RKO (cell line): ENCODE measurements at places on chromosomes 16 and 17.

DNA sequence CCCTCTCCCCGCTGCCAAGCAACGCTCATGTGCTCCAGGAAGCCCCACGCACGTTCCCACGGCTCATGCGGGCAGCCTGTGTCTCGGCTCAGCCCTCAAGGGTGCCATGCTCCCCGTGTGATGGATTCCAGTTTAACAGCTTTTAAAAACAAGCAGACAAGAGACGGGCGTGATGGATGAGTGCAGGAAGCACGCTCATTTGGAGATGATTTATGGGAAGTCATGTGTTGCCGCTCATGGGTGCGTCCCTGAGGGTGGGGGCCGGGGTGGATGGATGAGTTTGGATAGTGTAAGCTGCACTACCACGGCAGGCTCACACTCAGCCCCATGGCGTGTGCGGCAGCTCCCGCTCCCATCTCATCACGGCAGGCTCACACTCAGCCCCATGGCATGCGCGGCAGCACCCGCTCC, 132.8 kb downstream of the RBFOX3 start:
- DNase-seq, result no peak

DNA sequence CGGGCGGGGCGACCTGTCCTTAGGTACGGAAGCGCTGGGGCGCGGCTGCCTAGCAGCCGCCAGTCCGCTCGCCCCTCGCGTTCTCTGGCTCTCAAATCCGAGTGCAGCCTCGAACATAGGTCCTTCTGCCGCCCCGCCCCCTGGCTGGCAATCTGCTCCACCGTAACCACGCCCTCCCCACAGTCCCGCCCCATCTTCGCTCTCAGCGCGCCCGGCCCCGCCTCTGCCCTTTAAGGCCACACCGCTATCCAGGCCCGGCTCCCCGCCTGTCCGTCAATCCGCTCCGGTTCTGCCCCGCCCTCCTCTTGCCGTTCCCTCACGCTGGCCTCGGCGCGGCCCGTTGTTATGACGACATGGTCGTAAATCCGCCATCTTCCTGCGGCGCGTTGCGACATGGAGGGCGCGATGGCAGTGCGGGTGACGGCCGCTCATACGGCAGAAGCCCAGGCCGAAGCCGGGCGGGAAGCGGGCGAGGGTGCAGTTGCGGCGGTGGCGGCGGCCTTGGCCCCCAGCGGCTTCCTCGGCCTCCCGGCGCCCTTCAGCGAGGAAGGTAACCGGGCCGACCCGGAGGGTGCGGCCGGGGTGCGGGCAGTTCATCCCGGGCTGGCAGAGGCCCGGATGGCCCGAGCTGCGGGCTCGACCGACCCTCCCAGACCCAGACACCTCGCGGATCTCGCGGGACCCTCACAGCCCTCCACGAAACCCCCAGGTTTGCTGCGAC, at the start of gene E4F1:
Gene E4F1 (plus strand): TSS at position 371 of the 721 bp plus-strand sequence. CDS start 23 bp downstream, at position 394.
- peak; percentile 99 for DNase-seq

- no peak for DNase-seq
Observed at GRCh38 chr17:6162892-6163291, 92.7 kb downstream of the WSCD1 start.

DNA sequence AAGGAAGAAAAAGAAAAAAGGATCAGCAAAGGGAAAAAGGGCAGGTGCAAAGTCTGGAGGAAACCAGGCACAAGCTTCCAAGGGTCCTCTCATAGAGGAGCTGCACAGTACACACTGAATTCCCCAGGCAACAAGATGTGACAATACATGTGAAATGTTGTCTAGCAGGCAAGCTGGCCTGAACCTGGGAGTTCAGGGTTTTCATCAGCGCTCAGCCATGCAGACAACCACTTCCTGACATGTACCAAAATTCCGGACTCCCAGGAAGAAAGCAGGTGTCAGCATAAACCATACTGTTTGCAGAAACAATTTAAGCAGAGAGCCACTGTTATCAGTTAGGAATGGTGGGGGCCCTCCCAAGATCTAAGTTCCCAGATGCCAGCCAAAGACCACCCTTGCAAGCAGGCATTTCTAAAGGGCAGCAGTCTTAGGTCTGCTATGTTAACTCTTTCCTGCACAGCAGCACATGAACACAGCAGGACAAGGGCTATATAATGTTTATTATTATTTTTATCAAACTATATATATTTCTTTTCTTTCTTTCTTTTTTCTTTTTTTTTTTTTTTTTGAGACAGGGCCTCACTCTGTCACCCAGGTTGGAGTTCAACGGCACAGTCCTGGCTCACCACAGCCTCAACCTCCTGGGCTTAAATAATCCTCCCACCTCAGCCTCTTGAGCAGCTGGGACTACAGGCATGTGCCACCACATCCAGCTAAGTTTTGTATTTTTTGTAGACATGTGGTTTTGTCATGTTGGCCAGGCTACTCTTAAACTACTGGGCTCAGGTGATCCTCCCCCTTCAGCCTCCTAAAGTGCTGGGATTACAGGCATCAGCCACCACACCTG, 10.1 kb downstream of the TK2 start:
- no peak for DNase-seq

- no peak for DNase-seq
Observed at GRCh38 chr17:28145348-28145747, 102.9 kb downstream of the NLK start.

GRCh38 chr16:75059411-75059810, 57.2 kb downstream of the LDHD start:
- DNase-seq, result no peak

DNA sequence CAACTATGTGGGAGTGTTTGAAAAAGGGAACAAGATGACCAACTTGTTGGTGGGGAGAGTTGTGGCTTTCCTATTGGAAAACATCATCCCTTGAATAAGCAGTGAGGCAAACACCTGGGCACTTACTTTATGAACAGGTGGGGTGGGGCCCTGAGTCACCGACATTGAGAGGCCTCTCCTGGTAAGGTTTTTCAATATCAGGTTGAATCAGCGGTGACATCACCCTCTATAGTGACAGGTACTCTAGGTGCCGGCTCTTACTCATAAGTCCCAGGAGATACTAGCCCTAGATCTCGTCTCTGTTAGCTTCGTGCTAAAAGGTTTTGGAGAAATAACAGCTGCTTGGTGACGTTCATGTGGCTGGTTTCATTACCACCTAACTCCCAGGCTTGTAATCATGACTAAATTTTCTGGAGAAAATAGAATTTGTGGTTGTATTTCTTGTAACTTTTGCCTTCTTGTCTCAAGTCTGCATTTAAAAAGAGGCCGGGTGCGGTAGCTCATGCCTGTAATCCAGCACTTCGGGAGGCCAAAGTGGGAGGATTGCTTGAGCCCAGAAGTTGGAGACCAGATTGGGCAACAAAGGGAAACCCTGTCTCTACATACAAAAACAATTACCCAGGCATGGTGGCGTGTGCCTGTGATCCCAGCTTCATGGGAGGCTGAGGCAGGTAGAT, 19.3 kb downstream of the CDH1 start:
- no peak for DNase-seq

GRCh38 chr16:27436921-27437650, 35.1 kb downstream of the IL21R start:
- DNase-seq, result no peak

GRCh38 chr17:79285973-79286372, 211.3 kb downstream of the ENGASE start:
- no peak for DNase-seq

DNA sequence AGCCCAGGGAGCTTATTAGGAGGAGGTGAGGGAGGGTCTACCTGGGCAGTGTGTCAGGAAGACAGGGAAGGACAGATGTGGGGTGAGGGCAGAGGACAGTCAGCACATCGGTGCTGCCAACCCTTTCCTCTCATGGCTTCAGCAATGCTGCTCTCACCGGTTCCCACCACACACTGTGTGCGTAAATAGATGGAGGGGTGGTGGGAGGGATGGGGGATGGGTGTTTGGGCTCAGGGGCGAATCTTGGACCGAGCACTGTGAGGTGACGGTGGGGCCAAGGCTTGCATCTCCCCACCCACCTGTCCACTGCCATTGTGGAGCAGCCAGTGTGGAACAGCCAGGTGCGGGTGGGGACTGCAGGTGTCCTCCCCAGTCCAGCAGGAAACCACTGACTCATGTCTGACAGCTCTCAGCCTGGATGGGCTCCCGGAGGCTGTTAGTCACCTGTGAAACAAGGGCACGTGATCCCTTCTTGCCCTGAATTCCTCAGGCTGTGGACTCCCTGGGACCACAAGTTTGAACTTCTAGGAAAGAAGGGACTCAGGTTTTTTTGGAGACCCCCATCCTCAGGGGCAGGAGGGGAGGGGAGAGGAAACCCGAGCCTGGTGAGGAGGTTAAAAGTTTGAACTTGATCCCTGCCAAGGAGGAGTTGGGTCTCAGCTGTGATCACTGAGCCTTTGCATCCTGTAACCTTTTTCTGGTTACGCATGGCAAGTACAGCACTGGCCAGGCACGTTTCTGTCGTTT, 42.7 kb upstream of the SMPD3 start:
- DNase-seq, result peak; percentile 63

DNA sequence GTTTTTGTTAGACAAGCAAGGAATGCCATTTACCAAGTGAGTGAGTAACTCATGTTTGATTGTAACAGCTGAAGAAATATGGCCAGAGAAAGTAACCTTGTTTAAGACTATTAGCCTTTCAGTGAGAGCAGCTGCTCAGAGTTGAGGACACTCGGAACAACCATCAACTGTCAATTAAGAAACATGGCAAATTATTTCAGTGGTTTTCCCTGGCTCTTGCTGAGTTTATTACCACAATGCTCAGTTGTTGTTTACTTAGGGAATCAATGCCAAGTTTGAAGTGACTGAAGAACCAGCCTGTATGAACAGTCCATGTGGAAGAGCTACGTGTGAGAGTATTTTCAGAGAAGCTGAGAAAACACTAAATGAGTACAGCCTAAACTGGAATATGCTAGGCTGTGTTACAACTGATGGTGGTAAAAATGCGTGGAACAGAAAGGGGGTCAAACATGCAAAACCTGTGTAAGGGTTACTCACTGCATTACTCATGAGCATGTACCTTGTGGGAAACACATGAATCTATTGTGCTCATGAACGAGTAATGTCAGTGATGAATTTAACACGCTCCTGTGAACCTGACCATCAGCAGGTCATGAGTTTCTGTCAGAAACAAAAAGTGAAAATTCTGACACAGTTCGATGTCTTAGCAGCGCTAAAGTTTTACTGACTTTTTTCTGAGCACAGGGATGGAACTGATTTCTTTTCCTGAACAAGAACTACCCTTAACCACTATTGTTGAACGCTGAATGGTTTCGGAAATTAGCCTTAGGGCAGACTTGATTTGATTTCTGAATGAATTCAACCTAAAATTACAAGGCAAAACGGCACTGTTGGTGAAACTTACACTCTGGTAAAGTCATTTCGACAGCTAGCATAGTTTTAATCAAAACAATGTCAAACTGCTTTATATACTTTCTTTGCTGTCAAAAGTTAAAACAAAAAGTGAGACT, 33.5 kb downstream of the GNA13 start:
- DNase-seq, result peak; percentile 47

- peak; percentile 54 for DNase-seq
Observed at GRCh38 chr16:89909777-89910716, 8.6 kb upstream of the MC1R start.

GRCh38 chr17:47695429-47696376, 1.7 kb downstream of the TBKBP1 start:
- DNase-seq, result no peak

DNA sequence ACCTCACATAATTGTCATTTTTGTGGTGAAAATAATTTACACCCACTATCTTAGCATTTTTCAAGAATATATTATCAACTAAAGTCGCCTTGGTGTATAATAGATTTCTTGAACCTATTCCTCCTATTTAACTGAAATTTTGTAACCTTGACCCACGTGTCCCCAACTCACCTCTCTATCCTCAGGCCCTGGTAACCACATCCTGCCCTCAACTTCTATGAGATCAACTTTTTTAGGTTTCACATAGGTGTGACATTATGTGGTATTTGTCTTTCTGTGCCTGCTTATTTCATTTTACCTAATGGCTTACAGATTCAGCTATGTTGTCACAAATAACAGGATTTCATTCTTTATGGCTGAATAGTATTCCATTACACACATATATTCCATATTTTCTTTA, 73.0 kb upstream of the CNTNAP4 start:
- DNase-seq, result no peak

GRCh38 chr17:76506408-76507345, 5.5 kb upstream of the RHBDF2 start:
- DNase-seq, result peak; percentile 77

DNA sequence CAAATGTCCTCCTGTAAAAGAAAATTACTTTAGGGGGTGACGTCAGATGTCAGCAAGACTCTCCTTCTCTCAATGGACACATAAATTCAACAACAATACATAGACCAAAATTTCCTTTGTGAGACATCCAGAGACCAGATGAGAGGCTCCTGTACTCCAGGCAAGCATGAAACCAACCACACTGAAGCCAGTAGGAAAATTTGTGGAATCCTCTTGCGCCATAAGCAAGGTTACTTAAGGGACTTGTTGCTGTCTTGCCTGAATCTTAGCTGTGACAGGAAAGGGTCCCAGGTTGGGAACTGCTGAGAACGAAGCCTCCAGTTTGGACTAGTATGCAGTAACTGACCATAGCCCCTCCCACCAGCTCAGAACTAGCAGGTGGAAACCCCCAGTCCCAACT, 56.0 kb downstream of the CEP112 start:
- DNase-seq, result no peak

- no peak for DNase-seq
Observed at GRCh38 chr16:13429416-13429815, 490.5 kb upstream of the ERCC4 start.
